CD4-positive, alpha-beta T cell treated with Interferon alpha-2 for 1 hour (primary cell): ENCODE measurements at places on chromosomes 3 and 15.

DNA sequence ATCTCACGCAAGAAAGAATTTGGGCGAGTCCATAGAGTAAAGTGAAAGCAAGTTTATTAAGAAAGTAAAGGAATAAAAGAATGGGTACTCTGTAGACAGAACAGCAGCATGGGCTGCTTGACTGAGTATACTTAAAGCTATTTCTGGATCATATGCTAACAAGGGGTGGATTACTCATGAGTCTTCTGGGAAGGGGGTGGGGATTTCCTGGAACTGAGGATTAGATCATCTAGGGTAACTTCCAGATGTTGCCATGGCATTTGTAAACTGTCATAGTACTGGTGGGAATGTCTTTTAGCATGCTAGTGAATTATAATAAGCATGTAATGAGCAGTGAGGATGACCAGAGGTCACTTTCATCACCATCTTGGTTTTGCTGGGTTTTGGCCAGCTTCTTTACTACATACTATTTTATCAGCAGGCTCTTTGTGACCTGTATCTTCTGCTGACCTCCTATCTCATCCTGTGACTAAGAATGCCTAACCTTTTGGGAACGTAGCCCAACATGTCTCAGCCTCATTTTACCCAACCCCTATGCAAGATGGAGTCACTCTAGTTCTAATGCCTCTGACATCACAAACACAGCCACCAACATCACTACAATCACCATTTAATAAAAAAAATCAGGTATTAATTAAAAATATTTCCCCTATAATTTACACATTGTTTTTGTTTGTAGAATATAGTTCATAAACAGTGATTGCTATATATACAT, 890.7 kb upstream of the EPHA6 start:
- DNase-seq = no peak

DNA sequence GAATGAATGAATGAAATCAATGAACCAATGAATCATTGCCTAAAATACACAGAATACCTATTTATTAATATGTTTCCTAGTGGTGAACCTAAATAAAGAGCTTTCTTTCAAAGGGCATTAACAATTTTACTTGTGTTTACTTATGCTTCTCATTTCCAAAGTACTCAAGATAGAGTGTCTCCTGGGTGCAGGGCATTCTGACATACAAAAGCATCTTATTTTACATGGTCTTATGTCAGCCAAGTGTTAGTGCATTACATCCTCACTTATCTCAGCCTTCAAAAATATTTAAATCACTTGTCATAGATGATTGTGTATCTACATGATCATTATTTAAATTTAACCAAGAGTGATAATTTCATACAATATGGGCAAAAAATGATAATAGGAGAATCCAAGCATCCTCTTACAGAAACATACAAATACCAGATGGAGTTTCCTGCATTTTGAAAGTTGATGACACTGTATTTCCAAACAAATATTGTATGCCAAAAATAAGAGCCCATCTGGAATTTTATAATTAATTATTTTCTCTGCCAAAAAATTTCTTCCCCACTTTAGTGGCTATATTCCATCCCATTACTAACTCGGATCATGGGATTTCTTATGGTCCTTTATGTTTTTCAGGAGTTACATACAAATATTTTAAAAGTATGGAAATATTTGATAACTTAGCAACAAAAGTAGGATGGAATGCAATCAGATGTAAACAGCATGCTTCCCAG, 279.0 kb downstream of the RBMS3 start:
- no peak for DNase-seq

- no peak for DNase-seq
These were observed 58.4 kb downstream of the LMLN start for GRCh38 chr3:198018416-198018815.

GRCh38 chr3:72320955-72321303, 527.3 kb downstream of the SHQ1 start:
- no peak for DNase-seq

- peak; percentile 39 for DNase-seq
These were observed 48.6 kb upstream of the C15orf39 start for GRCh38 chr15:75153087-75153486.

GRCh38 chr3:24318677-24319287, 175.9 kb downstream of the THRB start:
- no peak for DNase-seq

DNA sequence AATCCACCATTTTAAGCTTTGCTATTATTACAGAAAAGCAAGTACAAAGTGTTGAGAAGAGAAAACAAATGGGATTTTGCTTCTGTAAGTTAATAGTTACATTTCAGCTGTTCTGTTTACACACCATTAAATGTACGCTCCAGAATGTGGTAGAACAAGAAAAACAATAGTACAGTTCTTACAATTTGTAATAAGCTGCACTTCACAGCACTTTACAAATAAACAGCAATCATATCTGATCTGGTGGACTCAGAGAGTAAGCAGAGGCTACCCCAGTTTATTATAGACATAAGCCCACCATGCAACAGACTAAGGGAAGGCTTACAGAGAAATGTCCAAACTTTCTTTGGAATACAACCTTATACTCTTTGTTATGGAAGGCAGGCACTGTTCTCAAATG, 126.4 kb downstream of the OXSM start:
- DNase-seq = no peak

DNA sequence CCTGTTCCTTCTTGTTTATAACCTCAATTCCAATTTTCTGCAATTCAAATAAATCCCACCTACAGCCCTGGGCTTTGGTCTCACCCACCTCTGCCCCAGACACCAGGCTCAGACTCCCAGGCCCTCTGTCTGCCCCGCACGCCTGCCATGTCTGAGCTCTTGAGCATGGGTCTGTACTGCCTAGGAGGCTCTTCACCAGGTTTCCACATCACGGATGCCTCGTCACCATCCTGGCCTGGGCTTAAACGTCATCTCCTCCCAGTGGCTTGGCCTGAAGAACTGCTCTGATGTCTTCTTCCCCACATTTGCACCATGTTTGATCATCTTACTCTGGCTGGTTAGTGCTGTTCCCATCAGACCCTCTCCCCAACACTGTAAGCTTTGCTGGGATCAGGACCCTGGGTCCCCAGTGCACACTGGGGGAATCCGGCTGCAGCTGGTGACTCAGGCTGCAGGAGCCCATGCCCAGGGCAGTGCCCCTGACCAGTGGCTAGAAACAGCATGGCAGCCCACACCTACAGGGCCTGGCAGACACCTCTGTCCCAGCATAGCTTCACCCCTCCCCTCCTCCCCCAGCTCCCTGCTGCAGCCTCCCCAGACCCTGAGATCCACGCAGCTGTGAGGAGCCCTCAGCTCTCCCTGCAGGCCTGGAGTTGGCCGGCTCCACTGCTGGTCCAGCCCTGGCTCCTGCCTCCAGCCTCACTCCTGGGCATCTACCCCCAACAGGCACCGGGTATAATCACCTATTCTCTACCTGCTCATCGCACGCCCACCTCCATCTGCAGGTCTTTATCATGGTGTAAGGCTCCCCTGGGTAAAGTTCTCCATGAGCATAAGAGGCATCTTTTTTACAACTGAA, 162.8 kb upstream of the NSMCE3 start:
- no peak for DNase-seq

- no peak for DNase-seq
These were observed 9.2 kb downstream of the IGDCC3 start for GRCh38 chr15:65368302-65369211.

DNA sequence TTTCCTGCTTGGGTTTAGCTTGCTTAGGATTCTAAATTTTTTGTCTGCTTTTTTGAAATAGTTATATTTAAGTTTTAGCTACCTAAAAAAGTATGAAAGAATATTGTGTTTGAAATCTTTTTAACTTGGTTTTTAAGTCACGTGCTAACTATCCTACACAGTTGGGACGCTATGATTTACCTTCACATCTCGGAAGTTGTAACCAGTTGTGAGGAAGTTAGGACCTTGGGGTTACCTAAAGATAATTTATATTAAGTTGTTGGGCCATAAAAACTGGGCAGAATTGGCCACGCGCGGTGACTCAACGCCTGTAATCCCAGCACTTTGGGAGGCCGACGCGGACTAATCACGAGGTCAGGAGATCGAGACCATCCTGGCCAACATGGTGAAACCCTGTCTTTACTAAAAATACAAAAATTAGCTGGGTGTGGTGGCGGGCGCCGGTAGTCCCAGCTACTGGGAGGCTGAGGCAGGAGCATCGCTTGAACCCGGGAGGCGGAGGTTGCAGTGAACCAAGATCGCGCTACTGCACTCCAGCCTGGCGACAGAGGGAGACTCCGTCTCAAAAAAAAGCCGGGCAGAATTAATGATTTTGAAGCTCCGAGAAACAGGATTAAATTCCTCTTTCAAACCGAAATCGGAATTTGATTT, 1.0 kb downstream of the ZFAND6 start:
- DNase-seq = peak; percentile 12

- DNase-seq = no peak
These were observed 29.9 kb upstream of the SPSB4 start for GRCh38 chr3:141021261-141021660.

DNA sequence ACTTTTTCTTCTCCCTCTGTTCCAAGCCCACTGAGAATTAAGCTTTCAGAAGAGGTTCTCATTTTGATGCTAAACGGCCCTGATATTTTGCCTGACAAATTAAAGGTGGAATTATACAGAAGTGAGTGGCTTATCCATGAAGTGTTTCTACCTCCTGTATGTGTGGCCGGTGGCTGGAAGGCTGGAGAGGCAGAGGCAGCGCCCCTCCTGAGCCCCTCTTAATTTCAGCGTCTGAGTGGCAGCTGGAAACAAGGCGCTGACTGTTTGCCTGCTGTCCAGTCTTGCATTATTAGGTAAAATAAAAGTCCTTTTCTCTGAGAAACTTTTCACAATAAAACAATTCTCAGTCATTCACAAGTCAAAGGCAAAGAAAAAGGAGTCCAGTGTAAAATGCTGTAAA, 685.7 kb downstream of the MCTP2 start:
- no peak for DNase-seq

DNA sequence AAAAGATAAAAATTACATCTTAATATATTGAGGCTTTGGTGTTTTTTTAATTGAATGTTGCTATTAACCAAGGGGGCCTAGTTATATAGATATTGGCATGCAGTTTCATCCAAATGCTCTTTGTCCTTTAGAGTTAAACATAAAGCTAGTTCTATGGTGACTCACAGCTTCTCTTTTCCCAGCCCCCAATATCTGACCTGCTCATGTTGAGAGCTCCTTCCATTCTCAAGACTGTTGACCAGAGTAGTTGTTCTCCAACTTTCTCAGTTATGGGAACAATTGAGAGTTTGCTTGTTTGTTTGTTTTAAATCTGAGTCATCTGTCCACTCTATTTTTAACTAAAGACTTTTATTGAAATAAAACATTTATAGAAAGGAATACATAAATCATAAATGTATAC, 15.8 kb upstream of the RARB start:
- no peak for DNase-seq

GRCh38 chr15:89937365-89938350, 24.9 kb upstream of the ARPIN start:
- DNase-seq = no peak

- DNase-seq = no peak
These were observed 110.5 kb upstream of the RAP2B start for GRCh38 chr3:153051427-153052095.

- peak; percentile 12 for DNase-seq
These were observed 3.9 kb upstream of the ATP11B start for GRCh38 chr3:182789371-182789770.

- peak; percentile 14 for DNase-seq
These were observed 494.6 kb downstream of the NTRK3 start for GRCh38 chr15:87761736-87762509.

- no peak for DNase-seq
These were observed at the start of gene NTRK3 for GRCh38 chr15:88256279-88257230. Gene NTRK3 (minus strand): TSS chr15:88256739. CDS start chr15:88256153, 586 bp downstream.

DNA sequence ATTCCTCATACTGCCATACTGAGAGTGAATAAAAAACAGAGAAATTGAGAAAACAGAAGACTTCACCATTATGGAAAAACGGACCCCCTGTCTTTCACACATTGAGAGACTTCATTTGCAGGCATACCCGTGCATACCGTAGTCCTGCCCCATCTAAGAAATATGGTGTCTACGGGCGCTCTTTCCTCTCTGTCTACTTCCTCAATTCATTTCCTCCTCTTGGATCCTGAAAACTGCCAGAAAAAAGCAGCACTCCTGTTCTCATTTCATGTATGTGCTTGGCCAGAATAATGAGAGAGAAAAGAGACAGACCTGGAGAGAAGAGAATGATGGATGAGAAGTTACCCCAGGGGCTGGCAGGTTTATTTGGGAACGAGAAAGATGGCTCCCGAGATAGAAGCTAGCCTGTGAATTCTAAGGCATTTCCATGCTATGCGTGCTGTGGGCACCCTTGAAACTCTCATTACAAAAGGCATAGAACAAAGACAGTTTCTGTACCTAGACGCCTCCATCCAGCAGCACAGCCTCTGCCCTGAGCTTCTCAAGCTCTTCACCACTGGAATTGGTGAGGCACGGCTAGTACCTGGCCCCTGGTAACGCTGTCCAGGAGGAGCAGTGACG, 62.5 kb upstream of the EPHB3 start:
- DNase-seq = no peak

DNA sequence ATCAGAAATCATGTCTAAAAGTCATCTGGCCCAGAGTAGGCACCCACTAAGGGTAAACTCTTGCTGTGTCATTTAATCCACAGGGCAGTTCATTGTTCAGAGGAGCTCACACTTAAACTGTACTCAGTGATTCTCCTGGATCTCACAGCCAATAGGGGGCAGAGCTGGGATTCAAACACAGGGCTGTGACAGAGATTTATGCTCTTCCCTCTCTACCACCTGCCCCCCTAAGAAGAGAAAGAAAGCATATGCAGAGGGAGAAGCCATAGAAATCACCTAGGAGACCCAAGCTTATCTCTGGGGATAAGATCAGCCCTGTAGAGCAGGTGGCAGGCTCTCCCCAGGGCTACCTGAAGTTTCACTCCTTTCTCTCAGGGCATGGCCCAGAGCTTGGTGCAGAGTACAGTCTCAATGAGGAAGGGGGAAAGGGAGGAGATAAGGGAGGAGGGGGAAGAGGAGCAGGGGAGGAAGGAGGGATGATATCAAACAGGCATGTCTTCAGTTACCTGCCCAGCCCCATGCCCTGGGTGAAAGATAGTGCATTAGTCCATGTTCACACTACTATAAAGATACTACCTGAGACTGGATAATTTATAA, 51.8 kb upstream of the ADPGK start:
- DNase-seq = peak; percentile 1
